ENCODE measurements at places on chromosomes 6 and 20.

DNA sequence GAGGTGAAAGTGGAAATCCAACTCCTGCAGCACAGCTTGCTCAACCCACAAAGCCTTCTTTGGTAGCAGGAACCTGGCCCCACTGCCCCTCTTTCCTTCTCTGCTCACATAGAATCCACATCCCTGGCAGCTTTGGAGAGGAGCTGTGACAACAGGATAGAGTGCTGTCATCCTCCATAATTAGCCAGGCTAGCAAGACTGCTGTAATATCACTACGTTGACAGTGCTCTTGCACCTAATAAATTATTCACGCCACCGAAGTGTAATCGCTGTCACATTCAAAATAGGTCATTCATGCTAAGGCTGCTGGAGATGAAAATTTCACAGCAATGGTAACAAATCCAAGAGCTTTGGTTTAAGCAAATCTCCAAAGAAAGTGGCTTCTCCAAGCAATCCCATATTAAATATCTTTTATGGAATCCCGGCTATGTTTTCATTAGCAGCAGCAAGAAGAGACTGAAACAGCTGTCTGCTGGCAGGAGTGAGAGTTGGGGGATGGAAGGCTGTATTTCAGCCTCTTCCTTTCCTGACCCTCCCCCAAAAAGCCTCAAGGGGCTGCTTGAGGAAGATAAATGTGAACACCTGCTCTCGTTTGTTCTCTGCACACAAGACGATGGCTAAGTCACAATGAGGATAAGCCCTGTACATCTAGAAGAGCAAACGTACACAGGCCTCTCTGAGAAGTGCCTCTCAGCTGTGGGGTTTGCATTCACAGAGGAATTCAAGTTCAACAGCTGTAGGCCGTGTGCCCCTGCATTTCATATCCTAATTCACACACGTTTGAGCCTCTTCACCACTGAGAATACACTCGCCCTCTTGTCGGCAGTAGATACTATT lies 16.5 kb downstream of the RIPOR2 start:
- no peak for DNase-seq

DNA sequence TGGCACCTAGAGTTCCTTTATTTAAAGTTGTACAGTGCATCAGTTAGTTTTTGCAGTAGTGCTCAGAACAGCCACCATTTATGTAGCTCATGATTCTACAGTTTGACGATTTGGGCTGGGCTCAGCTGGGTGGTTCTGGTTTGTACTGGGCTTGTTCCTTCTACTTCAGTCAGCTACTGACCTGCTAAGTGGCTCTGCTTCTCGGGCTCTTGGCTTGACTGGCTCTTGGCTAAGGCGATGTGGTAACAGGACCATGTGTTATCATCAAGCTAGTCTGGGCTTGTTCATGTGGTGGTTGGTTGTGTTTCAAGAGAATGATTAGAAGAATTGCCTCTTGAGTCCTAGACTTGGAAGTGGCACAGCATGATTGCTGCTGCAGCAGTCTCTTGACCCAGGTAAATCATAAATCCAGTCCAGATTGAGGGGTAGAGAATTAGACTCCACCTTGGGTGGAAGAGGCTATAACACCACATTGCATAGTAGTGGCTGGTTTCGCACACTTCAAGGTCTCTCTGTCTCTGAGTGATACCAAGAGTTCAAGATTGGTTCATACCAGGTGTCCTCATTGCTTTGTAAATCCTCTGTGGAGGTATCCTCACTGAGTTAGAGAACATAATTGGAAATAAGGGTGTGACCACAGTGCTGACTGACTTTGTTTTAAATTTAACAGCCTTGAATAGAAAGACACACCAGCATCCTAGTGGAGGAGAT lies 253.0 kb downstream of the ARID1B start:
- no peak for DNase-seq

GRCh38 chr20:24421071-24421470 lies 48.4 kb upstream of the SYNDIG1 start:
- DNase-seq, result no peak

DNA sequence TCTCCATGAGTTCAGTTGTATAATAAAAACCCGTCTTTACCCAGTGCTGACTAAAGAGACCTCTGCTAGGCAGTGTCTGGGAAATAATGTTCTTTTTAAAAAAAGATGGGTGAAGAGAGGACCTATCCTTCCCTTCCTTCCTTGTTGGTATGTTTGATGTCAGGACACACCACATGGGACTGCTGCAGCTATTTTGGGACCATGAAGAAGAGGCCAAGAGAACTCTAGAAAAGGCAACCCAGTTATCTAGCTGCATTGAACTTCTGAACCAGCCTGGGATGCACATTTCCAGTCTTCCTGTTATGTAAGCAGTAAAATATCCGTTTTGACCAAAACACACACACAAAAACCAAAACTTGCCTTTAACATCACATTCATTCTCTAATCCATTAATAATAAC lies 77.3 kb downstream of the RFX6 start:
- DNase-seq, result no peak

DNA sequence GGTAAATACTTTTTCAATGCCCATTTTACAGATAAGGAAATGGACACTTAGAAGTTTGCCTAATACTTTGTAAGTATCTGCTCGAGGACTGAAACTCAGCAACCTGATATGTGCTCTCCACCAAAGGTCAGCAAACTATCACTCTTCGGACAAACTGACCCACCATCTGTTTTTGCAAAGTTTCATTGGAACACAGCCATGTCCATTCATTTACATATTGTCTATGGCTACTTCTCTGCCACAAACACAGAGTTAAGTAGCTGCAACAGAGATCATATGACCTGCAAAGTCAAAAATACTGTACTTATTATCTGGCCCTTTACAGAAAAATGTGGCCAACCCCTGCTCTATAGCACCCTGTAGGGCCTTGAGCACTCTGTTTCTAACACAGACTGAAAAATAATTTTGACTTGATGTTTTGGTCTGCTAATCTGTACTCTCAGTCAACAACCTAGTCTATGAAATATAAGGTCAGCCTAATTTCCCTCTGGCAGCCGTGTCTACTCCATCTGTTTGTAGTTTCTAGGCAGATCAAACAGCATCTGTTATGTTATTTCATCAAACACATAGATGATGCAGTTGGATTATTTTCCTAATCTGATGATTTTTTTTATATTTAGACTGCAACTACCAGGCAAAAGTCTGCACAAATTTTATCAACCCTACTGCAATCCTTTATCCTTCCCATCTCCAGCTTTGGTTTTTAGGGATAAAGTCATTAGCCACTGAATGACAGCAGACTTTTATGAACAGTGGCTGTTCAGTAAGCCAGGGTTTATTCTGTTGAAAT lies 41.4 kb upstream of the BEND6 start:
- DNase-seq, result no peak

DNA sequence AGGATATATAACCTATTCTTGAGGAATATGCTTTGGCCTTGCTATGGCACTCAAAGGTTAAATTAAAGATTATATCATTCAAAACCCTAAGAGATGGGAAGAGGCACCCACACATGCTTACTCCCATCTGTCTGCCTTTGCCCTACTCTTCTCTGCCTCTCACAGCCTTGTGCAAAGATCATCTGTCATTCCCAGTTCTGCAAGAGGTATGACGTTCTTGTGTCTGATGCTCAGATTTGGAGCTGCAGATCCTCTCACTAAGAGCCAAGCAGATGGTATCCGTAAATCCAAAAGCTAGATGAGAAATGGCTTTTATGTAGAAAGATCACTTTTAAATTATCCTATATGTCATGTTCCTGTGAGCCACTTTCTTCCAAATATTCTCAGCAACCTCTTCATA lies 112.0 kb downstream of the GPR63 start:
- DNase-seq, result no peak

DNA sequence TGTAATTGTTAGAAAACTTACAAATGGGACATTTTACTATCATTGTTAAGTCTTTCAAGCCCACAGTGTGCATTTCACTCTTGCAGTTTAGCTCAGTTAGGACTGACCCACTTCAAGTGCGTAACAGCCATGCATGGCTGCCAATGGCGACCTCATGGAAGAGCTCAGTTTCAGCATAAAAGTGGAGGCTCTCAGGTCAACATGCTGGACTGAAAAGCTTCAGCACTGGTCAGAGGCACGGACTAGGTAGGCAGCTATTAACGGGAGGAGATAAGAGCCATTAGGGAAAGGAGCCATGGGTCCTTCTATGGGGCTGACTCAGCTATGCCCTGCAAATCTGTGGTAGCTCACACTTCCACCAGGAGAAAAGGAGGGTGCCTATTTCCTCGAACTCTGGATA lies 101.8 kb downstream of the TTLL2 start:
- DNase-seq, result no peak

- DNase-seq, result no peak
These were observed 73.3 kb downstream of the BTBD9 start for GRCh38 chr6:38566295-38567030.

GRCh38 chr20:35503841-35504561 lies 25.5 kb downstream of the C20orf173 start:
- DNase-seq, result no peak

- DNase-seq, result peak; percentile 81
These were observed 23.0 kb upstream of the GTSF1L start for GRCh38 chr20:43749734-43750294.

- no peak for DNase-seq
These were observed 66.5 kb upstream of the IER3 start for GRCh38 chr6:30810813-30811339.

DNA sequence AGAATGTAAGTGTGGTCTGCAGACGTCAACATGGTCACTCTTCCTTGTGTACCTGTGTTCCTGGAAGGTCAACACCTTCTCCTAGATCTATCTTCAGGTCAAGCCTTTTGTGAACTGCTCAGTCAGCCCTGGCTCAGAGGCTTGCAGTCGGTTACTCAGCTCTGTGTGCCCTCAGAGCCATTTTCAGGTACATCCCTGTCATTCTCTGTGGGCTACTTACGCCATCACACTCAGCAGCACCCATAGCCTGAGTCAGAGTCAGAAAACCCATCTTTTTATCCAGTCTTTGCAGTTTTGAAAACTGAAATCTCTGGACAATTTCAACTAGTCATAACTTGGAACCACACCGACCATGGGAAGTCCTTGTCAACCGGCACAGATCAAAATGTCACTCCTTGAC lies 35.3 kb downstream of the TGM3 start:
- no peak for DNase-seq

GRCh38 chr6:41545247-41545702 lies 906 bp upstream of the FOXP4 start:
- DNase-seq, result no peak

- DNase-seq, result no peak
These were observed 142.2 kb upstream of the MAP3K7 start for GRCh38 chr6:90729057-90729456.

GRCh38 chr6:63121166-63121565 lies 90.1 kb upstream of the FKBP1C start:
- DNase-seq, result no peak

GRCh38 chr6:151783692-151784091 lies 23.8 kb upstream of the ESR1 start:
- no peak for DNase-seq

DNA sequence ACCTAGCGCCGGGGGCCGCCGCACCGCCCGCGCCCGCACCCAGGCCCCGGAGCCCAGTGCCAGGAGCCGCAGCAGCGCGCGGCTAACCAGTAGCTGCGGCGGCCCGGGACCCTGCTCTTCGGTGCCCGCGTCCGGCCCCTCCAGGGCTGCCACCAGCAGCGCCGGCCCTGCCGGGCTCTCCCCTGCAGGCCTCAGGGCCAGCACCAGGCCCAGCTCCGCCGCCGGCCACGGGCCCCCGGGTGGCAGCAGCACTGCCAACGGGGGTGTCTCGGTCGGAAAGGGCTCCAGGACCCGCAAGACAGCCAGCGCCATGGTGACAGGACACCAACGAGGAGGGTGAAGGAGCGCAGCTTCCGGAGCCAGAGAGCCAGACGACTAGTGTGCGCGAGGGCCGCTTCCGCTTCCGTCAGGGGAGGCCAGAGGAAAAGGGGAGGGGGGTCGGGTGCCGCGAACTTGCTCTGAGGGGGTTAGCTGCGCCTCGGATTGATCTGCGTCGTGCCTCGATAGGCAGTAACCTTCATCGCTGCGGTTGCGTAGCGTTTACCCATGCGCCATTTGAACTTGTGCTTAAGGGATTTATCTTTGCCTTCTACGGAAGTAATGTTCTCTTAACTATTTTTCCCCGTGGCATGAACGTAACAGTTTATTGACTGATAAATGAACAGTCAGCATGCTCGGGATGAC lies at the start of gene PEX6:
PEX6 (minus strand) TSS at position 343 of the 684 bp plus-strand sequence; CDS start at position 312, 31 bp downstream.
- peak; percentile 55 for DNase-seq

DNA sequence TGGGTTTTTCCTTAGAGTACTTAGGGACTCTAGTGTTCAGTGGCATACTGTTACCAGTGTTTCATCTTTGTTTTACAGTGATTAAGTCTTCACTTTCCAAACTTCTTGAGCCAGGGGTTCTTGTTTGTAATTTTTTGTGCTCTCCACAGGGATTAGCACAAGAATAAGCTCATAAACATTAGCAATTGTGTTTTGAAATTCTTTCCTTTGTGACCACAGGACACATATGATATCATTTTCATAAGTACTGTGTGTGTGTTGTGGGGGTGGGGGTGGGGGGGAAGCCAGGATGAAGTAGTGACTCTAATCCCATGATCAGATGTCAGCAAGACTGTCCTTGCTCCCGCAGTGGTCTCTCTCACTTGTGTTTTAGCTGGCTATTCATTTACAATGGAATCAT lies 101.5 kb upstream of the SCP2D1 start:
- no peak for DNase-seq

GRCh38 chr6:159884720-159885119 lies 6.1 kb upstream of the MAS1 start:
- no peak for DNase-seq

All from activated naive CD4-positive, alpha-beta T cell (primary cell).